Activated B cell treated with CpG ODN at 0.5 μM for 24 hours (primary cell): ENCODE measurements at places on chromosomes 4 and X. TPM values are rescaled to one million over a fixed set of nuclear protein-coding genes. Genes with fewer than 3 reads are reported as not detected.

Gene NUDT6
- 2.4 and 2.5 TPM in 2 replicates for total RNA-seq

Gene RBM10
- 54.9 and 55.6 TPM in 2 replicates for total RNA-seq

Gene PSMD10
- 33.4 and 35.4 TPM in 2 replicates for total RNA-seq

Gene UGT2A1
- total RNA-seq: not detected in 2 replicates

Gene OTUD6A
- not detected in 2 replicates for total RNA-seq

Gene SPANXA2
- total RNA-seq: not detected in 2 replicates

Gene CFAP99
- total RNA-seq: not detected in 2 replicates

Gene MFAP3L
- 0.44 and 1.0 TPM in 2 replicates for total RNA-seq

Gene UGT2B15
- total RNA-seq: 0.22 and 0.44 TPM in 2 replicates

Gene CHM
- total RNA-seq: 15.3 and 22.9 TPM in 2 replicates

Gene PRRG3
- total RNA-seq: not detected in 2 replicates

Gene HSFX4
- not detected in 2 replicates for total RNA-seq

Gene PPBP
- total RNA-seq: 0.32 and 0.33 TPM in 2 replicates

Gene POF1B
- total RNA-seq: 1.0 and 1.3 TPM in 2 replicates

Gene COL25A1
- total RNA-seq: not detected in 2 replicates

Gene SASH3
- total RNA-seq: 209 TPM in 2 replicates
